ENCODE measurements at places on chromosomes 1 and 21.

GRCh38 chr1:6775261-6776043 is 9.8 kb upstream of the CAMTA1 start:
- DNase-seq, result no peak

GRCh38 chr1:167654975-167655575 is 25.0 kb downstream of the RCSD1 start:
- DNase-seq, result no peak

DNA sequence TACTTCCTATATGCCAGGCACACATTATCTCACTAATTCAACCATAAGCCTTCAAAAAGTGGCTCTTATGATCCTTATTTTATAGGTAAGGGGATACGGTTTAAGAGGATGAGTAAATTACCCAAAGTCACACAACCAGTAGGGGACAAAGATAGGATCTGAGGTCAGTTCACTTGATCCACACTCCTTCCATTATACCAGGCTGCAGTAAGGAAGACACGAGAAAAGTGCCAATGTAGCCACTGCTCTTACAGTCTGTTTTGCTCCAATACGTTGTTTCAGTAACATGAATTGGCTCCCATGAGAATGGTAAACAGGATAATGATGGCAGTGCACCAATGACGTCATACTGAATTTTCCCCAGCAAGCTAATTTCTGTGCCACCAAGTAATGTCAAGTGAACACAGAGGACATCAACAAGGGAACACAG is 15.4 kb upstream of the GUCA2A start:
- DNase-seq, result no peak

GRCh38 chr1:154952664-154953063 is 3.2 kb downstream of the PBXIP1 start:
- DNase-seq, result no peak

GRCh38 chr1:231801042-231801585 is 174.5 kb downstream of the DISC1 start:
- no peak for DNase-seq

DNA sequence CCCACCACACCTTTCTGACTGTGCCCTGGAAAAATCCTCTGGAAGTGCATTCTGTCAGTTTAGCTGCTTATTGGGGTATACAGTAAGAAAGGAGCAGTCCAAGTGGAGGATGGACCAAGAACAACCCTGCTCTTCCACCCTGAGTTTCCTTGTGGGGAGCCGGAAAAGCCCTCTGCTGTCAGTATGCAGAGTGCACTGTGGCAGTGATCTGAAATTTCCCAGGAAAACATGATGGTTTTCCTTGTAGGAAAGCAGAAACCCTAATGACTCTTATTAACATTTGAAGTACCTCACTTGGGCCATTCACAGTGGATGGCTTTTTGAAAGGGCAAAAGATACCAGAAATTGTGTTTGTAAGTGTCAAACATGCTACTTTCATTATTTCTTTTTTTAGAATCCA is 20.5 kb downstream of the ELAVL4 start:
- no peak for DNase-seq

Data from NCI-H187 (cell line).